ENCODE measurements at places on chromosomes 12 and 14.

GRCh38 chr12:93698307-93699092, 21.3 kb downstream of the CRADD start:
- no peak for DNase-seq

GRCh38 chr12:54975272-54975671, 9.3 kb downstream of the TESPA1 start:
- DNase-seq, result no peak

- DNase-seq, result no peak
Observed at GRCh38 chr14:36818246-36818645, 156.6 kb downstream of the PAX9 start.

- DNase-seq, result no peak
Observed at GRCh38 chr12:77847060-77847541, 16.4 kb downstream of the NAV3 start.

DNA sequence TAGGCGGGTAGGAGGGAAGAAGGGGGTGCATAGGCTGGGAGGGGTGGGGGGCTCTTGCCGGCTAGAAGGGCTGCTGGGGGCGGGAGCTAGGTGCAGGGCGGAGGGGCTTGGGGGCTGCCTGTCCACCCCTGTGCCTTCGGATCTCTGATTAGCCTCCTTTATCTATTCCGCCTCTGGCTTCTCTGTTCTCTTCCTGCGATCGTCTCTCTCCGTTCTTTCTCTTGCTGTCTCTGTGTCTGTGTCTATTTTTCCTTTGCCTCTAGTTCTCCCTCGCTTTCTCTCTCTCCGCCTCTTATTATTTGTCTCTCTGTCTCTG, 166.7 kb upstream of the LHX5 start:
- DNase-seq, result no peak

GRCh38 chr12:28489246-28489645, 299.0 kb downstream of the CCDC91 start:
- no peak for DNase-seq

DNA sequence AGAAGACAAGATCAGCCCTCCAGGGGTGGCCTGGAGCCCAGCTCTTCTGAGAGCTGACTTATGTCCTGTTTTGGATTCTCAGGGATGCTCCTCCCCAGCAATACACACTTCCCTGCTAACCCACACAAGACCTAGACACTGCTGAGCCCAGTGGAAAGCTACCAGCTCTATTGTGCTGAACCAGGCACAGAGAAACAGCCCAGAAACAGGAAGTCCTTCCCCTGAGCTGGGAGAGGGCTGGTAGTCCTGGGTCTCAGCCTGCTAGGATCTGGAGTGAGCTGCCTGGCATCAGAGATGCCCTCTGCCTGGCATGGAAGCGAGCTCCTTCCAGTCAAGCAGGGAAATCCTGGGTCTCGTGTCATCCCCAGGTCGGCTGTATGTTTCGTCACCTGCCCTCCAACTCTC, 1.2 kb upstream of the LAG3 start:
- no peak for DNase-seq

- DNase-seq, result no peak
Observed at GRCh38 chr14:22588526-22589095, 413 bp downstream of the DAD1 start.

DNA sequence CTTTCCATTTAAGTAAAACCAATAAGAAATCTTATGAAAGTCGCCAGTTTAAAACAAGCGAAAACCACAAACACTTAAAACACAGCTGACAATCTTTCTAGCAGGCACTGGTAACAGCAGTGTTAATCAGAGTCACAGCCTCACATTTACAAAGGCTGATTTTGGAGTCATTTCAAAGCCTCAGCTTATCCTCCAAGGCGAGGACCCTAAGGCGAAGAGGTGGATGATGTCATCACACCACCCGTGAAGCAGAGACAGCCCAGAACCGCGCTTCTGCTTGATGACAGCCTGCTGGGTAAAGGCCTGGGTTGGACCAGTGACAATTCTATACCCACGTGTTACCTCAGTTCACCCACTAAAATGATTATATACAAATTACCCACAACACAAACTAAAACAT, 10.1 kb downstream of the GOLGA3 start:
- DNase-seq, result no peak

- no peak for DNase-seq
Observed at GRCh38 chr14:37153483-37153882, 18.9 kb downstream of the SLC25A21 start.

- DNase-seq, result no peak
Observed at GRCh38 chr12:125225641-125226040, 160.4 kb downstream of the AACS start.

DNA sequence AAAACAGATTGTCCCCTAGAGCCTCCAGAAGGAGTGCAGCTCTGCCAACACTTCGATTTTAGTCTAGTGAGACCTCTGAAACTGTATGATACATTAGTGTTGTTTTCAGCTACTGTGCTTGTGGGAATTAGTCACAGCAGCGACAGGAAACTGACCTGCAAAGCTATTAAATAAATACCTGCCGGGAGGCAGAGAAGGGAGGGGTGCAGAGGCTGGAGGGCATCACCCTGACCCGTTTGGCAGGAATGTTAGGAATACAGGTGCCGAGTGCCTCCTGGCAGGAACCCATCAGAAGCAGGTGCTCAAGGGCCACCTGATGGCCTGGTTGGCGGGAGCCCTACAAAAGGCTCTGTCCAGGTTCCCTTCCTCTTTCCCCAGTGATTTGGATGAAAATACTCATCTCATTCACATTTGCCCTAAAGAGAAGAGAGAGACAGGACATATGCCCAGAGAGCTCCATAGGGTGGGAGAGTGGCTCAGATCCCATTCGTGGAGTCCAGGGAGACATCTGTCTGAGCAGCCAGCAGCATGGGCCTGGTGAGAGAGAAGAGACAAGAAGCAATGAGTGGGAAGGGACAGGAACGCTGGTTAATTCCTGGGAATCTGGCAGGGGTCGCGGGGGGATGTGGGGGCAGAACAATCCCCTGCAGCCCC, 44.6 kb downstream of the C14orf132 start:
- no peak for DNase-seq

Data from T1000 (cell line).